ENCODE measurements at places on chromosomes 11 and 22. TPM values are rescaled to one million over a fixed set of nuclear protein-coding genes. Genes with fewer than 3 reads are reported as not detected.

DNA sequence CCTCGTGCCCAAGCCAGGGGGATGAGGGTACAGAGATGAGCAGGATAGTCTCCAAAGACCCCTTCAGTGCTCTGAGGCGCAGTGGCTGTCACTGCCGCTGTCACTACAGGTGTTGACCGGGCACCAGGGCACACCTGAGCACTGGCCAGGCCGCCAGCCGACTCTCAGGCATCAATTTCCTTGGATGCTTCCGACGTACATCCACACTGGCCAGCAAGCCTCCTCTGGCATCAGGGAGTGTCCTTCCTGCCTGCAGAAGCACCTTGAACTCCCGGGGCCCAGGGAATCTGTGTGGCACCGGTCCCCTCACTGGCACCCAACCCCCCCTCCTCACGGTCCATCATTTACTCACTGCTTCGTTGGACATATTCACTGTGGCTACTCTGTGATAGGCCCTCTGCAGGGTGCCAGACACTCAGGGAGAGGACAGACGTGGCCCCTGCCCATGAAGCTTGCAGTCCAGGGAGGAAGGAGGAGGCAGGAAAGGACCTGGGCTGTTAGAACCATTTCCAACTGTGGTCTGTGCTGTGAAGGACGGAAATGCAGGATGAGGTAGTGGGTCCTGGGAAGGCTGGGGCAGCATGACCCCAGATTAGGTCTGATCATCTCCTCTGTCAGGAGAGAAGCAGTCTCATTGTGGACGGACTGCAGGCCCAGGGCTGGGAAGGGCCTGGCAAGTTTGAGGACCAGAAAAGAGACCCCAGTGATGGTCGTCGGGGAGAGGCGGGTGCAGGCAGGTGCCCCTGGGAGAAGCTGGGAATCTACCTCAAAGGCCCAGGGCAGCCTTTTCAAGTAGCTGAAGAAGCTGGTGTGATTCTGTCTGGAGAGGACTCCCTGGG, 46.3 kb upstream of the ANO1 start:
- DNase-seq = no peak
- no peaks in the 10 kb centered on the region for H3K27me3 ChIP-seq
- no peaks in the 10 kb centered on the region for H3K4me1 ChIP-seq

- no peak overlapping the region for H3K27ac ChIP-seq
- H3K36me3 ChIP-seq = no peaks in the 10 kb centered on the region
- H3K4me1 ChIP-seq = peaks cover 54% of the 10 kb centered on the region
- H3K4me3 ChIP-seq = no peak overlapping the region
These were observed 32.4 kb upstream of the CD44 start for GRCh38 chr11:35106595-35106994.

- no peak for DNase-seq
- peak overlapping the region; percentile 94 for H3K27ac ChIP-seq
- peaks cover 22% of the 10 kb centered on the region for H3K36me3 ChIP-seq
- peak overlapping the region; percentile 77 for H3K4me3 ChIP-seq
- H3K27me3 ChIP-seq = peaks cover 21% of the 10 kb centered on the region
- peaks cover 34% of the 10 kb centered on the region for H3K4me1 ChIP-seq
These were observed 2.2 kb downstream of the PNPLA2 start for GRCh38 chr11:820655-821511.

GRCh38 chr11:6319001-6319703, 1.1 kb downstream of the CAVIN3 start:
- peaks cover 63% of the 10 kb centered on the region for H3K4me1 ChIP-seq
- no peak for DNase-seq
- no peaks in the 10 kb centered on the region for H3K27me3 ChIP-seq
- H3K27ac ChIP-seq = peak overlapping the region; percentile 82

DNA sequence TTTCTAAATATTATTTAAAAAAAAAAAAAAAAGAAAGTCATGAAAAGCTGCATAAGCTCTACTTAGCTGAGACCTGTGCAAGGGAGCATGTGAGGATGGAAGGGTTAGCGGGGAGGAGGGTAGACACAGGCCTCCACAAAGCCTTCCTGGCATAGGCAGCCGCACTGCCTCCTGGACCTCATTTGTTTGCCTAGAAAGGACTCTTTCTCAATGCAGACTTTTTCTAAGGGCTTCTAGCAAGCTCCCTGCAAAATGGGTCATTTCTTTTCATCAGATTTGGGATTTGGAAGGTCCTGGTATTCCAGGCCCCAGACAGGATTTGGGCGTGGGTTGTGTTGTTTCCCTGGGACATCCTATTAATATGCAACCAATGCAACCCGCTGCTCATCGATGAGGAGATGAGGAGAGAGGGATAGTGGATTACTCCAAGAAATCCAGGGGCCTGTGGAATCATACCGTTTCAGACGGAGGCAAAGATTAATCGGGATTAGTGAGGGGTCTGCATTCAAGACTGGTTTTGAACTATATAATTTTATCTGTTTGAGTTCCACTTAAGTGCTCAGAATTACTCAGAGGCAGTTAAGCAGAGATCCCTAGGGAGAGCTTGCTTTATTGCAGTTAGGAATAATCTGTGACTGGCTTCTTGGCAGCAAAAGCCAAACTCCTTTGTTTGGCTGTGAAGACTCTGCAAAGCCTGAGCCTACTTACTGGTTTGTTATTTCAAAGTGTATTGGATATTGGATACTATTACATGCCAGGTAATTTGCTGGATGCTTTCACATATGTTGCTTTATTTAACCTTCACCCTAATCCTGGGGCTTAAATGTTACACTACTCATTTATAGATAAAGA, 106.9 kb upstream of the NAV2 start:
- H3K27ac ChIP-seq = no peak overlapping the region
- no peaks in the 10 kb centered on the region for H3K36me3 ChIP-seq
- peaks cover 3% of the 10 kb centered on the region for H3K27me3 ChIP-seq
- no peak for DNase-seq
- H3K4me3 ChIP-seq = no peak overlapping the region

GRCh38 chr22:37533995-37534394, 14.8 kb upstream of the CARD10 start:
- no peak overlapping the region for H3K4me3 ChIP-seq
- H3K27me3 ChIP-seq = no peaks in the 10 kb centered on the region
- no peak for DNase-seq
- H3K4me1 ChIP-seq = peaks cover 17% of the 10 kb centered on the region
- no peaks in the 10 kb centered on the region for H3K36me3 ChIP-seq

DNA sequence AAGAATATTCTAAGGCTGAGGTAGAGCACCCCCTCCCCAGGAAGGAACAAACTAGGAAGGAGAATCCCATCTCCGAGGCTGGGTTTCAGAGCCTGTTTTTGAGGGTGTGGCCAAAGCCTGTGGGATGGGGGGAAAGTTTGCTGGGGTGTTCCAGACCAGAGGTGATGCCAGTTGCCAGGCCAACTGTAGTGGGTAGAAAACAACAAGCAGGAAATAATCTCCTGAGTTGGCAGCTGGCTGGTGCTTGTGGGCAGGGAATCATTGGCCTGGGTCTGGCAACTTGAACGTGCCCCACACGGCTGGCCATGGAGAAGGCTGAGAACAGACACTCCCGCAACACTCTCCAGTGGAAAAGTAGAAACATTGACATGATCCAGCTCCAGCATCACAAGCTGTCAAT, 385.6 kb downstream of the ETS1 start:
- no peak for DNase-seq
- no peak overlapping the region for H3K27ac ChIP-seq
- no peaks in the 10 kb centered on the region for H3K4me1 ChIP-seq
- no peaks in the 10 kb centered on the region for H3K27me3 ChIP-seq
- no peak overlapping the region for H3K4me3 ChIP-seq

DNA sequence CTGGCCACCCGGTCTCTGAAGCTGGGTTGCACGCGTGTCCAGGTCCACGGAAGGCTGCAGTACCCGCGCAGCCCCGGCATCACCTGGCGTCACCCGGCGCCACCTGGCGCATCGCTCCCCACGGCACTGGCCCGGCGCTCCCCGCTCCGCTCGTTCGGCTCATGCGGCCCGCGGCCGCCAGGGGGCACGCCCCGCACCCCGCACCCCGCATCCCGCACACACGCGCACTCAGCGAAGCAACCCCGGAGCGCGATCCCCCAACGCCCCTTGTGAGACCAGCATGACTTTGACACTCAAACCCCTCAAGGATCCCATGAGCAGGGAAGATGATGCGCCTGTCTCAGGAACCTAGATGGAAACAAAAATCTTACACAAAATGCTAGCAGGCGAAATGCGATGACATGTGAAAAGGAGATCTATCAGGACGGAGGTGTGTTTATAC, 11.9 kb downstream of the B3GNT6 start:
- H3K27me3 ChIP-seq = no peaks in the 10 kb centered on the region
- peak overlapping the region; percentile 32 for H3K4me3 ChIP-seq
- no peaks in the 10 kb centered on the region for H3K36me3 ChIP-seq
- no peak overlapping the region for H3K27ac ChIP-seq

- H3K27ac ChIP-seq = peak overlapping the region; percentile 90
- H3K4me3 ChIP-seq = peak overlapping the region; percentile 92
- H3K4me1 ChIP-seq = peaks cover 11% of the 10 kb centered on the region
- no peaks in the 10 kb centered on the region for H3K36me3 ChIP-seq
These were observed 1.2 kb upstream of the FCHSD2 start for GRCh38 chr11:73143126-73143838.

- H3K4me1 ChIP-seq = peaks cover 87% of the 10 kb centered on the region
- H3K4me3 ChIP-seq = no peak overlapping the region
- no peaks in the 10 kb centered on the region for H3K36me3 ChIP-seq
- H3K27ac ChIP-seq = peak overlapping the region; percentile 95
- DNase-seq = no peak
These were observed 76.0 kb downstream of the PACSIN2 start for GRCh38 chr22:42938976-42939375.

DNA sequence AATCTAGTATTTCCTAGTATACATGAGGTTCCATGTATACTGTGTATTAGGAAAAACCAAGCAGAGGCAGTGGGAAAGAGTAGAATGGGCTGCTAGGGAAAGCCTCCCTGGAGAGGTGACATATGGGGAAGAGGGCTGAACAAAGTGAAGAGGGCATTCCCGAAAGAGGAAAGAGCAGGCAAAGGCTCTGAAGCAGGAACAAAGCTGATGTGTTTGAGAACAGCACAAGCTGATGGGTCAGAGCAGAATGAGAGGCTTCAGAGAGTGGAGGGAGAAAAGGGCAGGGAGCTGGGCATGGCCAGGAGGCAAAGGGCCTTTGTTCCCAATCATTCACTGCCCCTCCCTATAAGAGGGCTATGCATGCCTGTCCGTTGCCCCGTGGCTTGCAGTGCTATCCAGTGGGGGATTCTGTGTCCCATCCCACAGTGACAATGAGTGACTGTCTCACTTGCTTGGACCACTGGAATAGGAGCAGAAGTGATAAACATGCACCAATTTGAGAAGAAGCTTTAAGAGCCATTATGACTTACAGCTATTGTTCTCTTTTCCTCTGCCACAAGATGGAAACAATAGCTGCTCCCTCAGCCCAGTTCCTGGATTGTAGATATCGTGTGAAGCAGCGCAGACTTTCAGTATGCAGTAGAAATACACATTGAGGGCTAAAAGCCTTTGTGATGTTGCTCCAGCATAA, 39.6 kb downstream of the GALNT18 start:
- H3K27me3 ChIP-seq = no peaks in the 10 kb centered on the region
- no peaks in the 10 kb centered on the region for H3K36me3 ChIP-seq
- H3K27ac ChIP-seq = no peak overlapping the region
- peaks cover 30% of the 10 kb centered on the region for H3K4me1 ChIP-seq
- DNase-seq = no peak

GRCh38 chr11:12685229-12685628, 11.0 kb downstream of the TEAD1 start:
- peaks cover 83% of the 10 kb centered on the region for H3K4me1 ChIP-seq
- no peaks in the 10 kb centered on the region for H3K27me3 ChIP-seq
- no peak overlapping the region for H3K4me3 ChIP-seq
- no peak overlapping the region for H3K27ac ChIP-seq
- no peaks in the 10 kb centered on the region for H3K36me3 ChIP-seq

GRCh38 chr11:23112987-23113886, 253.0 kb upstream of the CCDC179 start:
- no peaks in the 10 kb centered on the region for H3K27me3 ChIP-seq
- no peak for DNase-seq
- no peaks in the 10 kb centered on the region for H3K4me1 ChIP-seq

- no peak overlapping the region for H3K27ac ChIP-seq
- H3K27me3 ChIP-seq = no peaks in the 10 kb centered on the region
- peak overlapping the region; percentile 31 for H3K4me3 ChIP-seq
- DNase-seq = no peak
- H3K4me1 ChIP-seq = peaks cover 23% of the 10 kb centered on the region
These were observed 1.2 kb downstream of the PLA2G3 start for GRCh38 chr22:31139066-31139465.

- DNase-seq = no peak
- no peaks in the 10 kb centered on the region for H3K27me3 ChIP-seq
- peaks cover 51% of the 10 kb centered on the region for H3K4me1 ChIP-seq
- H3K36me3 ChIP-seq = no peaks in the 10 kb centered on the region
- H3K27ac ChIP-seq = no peak overlapping the region
These were observed 45.5 kb downstream of the APIP start for GRCh38 chr11:34870548-34871196.

DNA sequence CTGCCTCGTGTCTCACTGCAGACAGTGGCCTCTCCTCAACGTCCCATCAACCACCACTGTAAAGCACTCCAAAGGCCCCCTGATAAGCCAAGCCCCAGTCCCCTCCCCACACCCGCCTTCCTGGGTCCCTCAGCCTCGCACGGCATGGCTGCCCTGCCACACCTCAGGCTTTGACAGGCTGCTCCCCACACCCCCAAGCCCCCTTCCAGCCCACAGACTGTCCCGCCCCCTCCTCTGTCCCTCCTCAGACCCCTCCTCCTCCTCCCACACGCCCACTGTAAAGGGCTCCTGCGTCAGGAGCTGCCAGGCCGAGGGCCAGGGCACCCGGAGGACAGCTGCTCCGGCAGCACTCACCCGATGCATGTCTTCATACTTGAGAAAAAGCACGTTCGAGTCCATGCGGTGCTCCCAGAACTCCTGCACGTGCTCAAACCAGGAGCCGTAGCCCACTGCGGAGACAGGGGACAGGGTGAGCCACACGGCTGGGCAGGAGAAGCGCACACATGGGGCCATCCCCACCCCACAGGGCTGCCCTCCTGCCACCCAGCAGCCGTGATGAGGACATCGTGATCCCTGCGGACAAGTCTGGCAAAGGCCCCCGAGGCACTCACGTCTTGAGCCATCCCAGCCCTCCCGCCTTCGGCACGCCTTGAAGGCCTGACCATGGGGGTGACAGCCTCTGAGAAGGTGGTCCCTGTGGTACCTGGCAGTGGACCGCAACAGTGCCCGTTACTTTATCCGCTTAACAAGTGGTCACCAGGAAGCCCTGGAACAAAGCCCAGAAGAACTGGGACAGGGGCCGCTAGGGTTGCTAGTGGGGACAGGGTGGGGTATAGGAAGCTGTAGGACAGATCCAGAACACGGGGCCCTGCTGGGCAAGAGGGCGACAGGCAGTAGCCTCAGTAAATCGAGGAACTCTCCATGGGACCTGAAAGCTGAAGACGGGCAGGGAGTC, 21.5 kb upstream of the EFCAB6 start:
- peaks cover 24% of the 10 kb centered on the region for H3K4me1 ChIP-seq

- no peaks in the 10 kb centered on the region for H3K36me3 ChIP-seq
- H3K27ac ChIP-seq = no peak overlapping the region
- no peak for DNase-seq
- no peak overlapping the region for H3K4me3 ChIP-seq
- H3K4me1 ChIP-seq = no peaks in the 10 kb centered on the region
These were observed 421.6 kb downstream of the METTL15 start for GRCh38 chr11:28529540-28530410.

Gene UBQLNL
- 0.27 TPM for total RNA-seq

Gene PVALB
- not detected for total RNA-seq

Gene SAC3D1
- total RNA-seq = 11.3 TPM

Gene RFPL2
- not detected for total RNA-seq

Gene NPTXR
- 0.85 TPM for total RNA-seq

Gene HBD
- total RNA-seq = not detected

Gene CARD18
- total RNA-seq = not detected

Gene OR2D2
- total RNA-seq = 0.40 TPM

Measured in esophagus squamous epithelium (tissue), 5 donors.